Astrocyte of the spinal cord (primary cell): ENCODE measurements at places on chromosomes 13 and 19.

DNA sequence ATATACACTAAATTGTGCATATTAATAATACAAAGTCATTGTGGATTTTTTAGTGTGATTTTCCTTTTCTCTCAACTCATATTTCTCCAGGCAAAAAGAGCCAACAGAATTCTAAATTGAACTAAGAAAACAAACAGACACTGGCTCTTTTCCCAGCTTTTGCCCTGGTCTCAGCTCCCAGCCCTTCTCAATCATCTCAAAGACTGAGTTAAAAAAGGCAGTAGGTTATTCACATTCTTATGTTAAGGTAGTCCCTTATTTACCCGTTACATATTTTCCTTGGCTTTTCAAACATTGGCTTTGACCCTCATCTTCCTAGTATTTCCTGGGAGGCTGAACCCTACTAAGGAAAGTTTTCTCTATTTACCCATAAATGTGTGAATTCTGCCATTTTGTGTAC, 753.6 kb downstream of the LIG4 start:
- DNase-seq = peak; percentile 75

- no peak for DNase-seq
Measured at GRCh38 chr19:44573627-44574026, 39.7 kb upstream of the IGSF23 start.

GRCh38 chr13:40254394-40254793, 412.0 kb downstream of the FOXO1 start:
- DNase-seq = no peak

GRCh38 chr13:63696055-63696454, 2280.4 kb upstream of the PCDH20 start:
- peak; percentile 58 for DNase-seq

DNA sequence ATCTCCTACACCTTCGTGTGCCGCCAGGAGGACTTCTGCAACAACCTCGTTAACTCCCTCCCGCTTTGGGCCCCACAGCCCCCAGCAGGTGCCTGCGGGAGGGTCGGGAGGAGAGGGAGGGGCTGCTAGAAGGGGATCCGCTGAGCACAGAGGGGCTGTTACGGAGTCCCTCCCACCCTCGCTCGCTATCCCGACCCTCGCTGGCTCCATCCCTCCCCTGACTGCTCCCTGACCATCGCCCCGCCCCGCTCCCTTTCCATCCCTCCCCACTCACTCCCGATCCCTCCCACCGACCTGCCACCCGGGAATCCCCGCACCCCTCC, 780 bp downstream of the CD177 start:
- DNase-seq = no peak

DNA sequence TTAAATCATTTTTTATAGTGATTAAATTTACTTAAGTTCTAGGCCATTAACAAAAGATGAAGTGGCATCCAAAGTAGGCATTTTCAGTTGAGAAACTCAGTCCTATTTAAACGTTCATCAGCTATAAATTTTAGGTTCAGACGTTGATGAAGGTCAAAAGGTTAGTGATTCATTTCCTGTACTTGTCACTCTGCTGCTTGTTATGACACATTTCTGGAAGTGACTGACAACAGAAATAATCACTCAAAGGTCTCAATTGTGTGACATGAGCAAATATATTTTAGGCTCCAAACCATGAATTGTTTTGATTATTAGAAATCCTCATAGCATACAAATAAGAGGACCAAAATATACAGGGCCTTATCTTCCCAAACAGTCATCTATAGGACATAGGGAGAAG, 10.3 kb upstream of the EDNRB start:
- no peak for DNase-seq

GRCh38 chr19:46617601-46618000, 7.3 kb downstream of the PTGIR start:
- DNase-seq = no peak

GRCh38 chr19:6279620-6279930, 200 bp downstream of the MLLT1 start:
- no peak for DNase-seq

- no peak for DNase-seq
Measured at GRCh38 chr19:5032101-5032967, 63.4 kb downstream of the KDM4B start.
